Heart right ventricle (tissue), 16 donors: ENCODE measurements at places on chromosomes 3 and 15. TPM values are rescaled to one million over a fixed set of nuclear protein-coding genes. Genes with fewer than 3 reads are reported as not detected.

DNA sequence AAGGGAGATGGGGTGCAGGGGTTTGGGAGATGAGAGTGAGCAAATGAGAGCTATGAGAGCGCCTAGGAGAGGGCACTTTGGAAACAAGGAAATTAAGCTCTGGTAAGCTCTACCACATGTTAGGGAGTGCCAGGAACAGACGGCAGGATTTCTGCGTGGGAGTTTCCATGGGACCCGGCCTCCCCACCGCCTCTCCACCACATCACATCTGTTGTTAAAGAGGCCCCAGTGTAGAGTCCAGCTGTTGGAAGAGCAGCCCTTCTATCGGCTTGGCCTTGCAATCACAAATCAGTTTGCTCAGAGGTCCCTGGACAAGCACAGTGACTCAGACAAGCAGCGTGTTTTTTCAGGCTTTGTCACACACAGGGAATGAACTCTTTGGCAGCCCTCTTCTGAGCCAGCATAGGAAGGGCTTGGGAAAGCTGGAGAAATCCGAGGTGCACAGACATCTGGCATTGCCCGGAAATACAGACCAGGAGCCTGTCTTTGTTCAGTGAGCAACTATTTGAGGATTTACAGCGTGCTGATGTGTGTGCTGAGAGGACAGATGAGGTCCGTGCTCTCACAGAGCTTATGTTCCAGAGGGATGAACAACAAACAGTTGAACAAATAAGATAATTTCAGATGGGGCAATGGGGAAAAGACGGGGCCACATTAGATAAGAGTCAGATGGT is 370.6 kb upstream of the PROK2 start:
- H3K27me3 ChIP-seq = no peaks in the 10 kb centered on the region
- no peaks in the 10 kb centered on the region for H3K36me3 ChIP-seq
- H3K27ac ChIP-seq = peak overlapping the region; percentile 61
- no peak overlapping the region for H3K4me3 ChIP-seq
- H3K4me1 ChIP-seq = peaks cover 13% of the 10 kb centered on the region

- no peaks in the 10 kb centered on the region for H3K27me3 ChIP-seq
- peaks cover 19% of the 10 kb centered on the region for H3K4me1 ChIP-seq
- H3K4me3 ChIP-seq = no peak overlapping the region
- peak; percentile 13 for DNase-seq
Measured at GRCh38 chr3:54600441-54601204, 327.2 kb downstream of the LRTM1 start.

The MED12L gene
- total RNA-seq = 4.5 TPM

DNA sequence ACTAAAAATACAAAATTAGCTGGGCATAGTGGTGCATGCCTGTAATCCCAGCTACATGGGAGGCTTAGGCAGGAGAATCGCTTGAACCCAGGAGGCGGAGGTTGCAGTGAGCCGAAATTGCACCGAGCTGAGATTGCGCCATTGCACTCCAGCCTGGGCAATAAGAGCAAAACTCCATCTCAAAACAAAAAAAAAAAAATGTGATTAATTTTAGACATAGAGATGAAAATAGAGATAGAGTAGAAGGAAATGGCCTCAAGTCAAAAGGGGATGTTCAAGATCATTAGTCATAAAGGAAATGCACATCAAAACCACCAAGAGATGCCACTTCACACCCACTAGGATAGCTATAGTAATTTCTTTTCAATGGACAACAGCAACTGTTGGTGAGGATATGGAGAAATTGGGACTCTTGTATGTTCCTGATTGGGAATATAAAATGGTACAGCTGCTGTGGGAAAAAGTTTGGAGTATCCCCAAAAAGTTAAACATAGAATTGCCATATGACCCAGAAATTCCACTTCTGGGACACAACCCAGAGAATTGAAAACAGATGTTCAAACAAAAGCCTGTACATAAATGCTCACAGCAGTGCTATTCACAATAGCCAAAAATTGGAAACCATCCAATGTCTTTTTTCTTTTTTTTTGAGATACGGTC is 55.4 kb downstream of the ABHD2 start:
- H3K4me1 ChIP-seq = peaks cover 51% of the 10 kb centered on the region
- H3K27me3 ChIP-seq = no peaks in the 10 kb centered on the region
- H3K36me3 ChIP-seq = peaks cover 9% of the 10 kb centered on the region
- DNase-seq = no peak
- peak overlapping the region; percentile 58 for H3K27ac ChIP-seq
- H3K4me3 ChIP-seq = no peak overlapping the region
